Breast epithelium (tissue), 4 donors: ENCODE measurements at places on chromosomes 2 and 18.
A peak's percentile ranks its signal among the peaks of the same experiment; 100 is the strongest.

DNA sequence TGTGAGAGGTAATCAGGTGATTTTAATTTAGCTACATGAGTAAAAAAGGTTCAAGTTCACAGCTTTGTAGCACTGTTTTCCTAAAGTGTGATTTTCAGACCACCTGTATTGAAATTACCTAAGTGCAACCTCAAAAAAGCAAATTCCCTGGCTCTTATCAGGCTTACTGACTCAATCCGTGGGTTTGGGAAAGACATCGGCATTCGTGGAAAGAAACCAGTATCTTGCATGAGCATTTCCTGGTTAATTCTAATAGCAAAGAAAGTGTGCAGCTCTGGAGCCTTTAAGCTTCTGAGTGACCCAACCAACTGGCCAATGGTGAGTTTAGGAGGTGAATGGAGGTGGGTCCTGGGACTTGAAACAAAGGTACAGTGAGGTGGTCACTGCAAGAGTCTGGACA, 300.9 kb downstream of the NBAS start:
- H3K4me3 ChIP-seq: no peak overlapping the region
- no peaks in the 10 kb centered on the region for H3K4me1 ChIP-seq
- H3K27ac ChIP-seq: no peak overlapping the region
- no peaks in the 10 kb centered on the region for H3K27me3 ChIP-seq

- H3K4me1 ChIP-seq: no peaks in the 10 kb centered on the region
- H3K4me3 ChIP-seq: peak overlapping the region; percentile 87
- no peaks in the 10 kb centered on the region for H3K27me3 ChIP-seq
- DNase-seq: no peak
- H3K36me3 ChIP-seq: no peaks in the 10 kb centered on the region
These were observed 1.3 kb downstream of the BIRC6 start for GRCh38 chr2:32358111-32358482.

DNA sequence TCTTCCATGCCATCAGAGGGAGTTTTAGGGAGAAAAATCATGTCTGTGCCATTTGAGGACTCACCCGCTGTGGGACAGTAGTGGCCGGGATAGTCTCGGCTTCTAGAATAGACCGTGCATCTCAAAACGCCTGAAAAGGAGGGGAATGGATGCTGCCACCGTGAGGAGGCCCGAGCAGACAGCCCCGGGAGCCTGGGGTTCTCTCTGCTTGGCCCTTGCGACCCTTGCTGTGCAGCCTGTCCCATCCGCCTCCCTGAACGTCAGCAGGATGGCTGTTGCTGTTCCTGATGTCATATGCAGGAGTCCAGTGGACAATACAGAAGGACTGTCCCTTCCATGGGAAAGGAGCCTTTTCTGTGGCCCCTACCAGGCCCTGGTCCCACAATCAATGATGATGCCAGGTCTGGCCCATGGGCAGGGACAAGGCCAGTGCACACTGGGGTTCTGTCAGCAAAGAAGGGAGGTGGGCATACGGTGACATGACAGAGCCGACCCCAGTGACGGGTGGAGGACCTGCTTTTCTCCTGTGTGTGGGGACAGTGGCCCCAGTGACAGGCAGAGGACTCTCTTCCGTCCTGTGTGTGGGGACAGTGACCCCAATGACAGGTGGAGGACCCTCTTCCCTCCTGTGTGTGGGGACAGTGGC, 58.8 kb downstream of the ACKR3 start:
- H3K36me3 ChIP-seq: no peaks in the 10 kb centered on the region
- DNase-seq: no peak
- H3K4me3 ChIP-seq: no peak overlapping the region
- H3K27ac ChIP-seq: no peak overlapping the region

- no peaks in the 10 kb centered on the region for H3K27me3 ChIP-seq
- H3K27ac ChIP-seq: no peak overlapping the region
- DNase-seq: no peak
- no peaks in the 10 kb centered on the region for H3K4me1 ChIP-seq
- H3K4me3 ChIP-seq: no peak overlapping the region
- H3K36me3 ChIP-seq: no peaks in the 10 kb centered on the region
These were observed 49.8 kb downstream of the DYSF start for GRCh38 chr2:71502941-71503738.

GRCh38 chr2:64913357-64913869, 75.8 kb upstream of the SLC1A4 start:
- no peak overlapping the region for H3K27ac ChIP-seq
- no peak overlapping the region for H3K4me3 ChIP-seq
- no peak for DNase-seq
- H3K27me3 ChIP-seq: no peaks in the 10 kb centered on the region

DNA sequence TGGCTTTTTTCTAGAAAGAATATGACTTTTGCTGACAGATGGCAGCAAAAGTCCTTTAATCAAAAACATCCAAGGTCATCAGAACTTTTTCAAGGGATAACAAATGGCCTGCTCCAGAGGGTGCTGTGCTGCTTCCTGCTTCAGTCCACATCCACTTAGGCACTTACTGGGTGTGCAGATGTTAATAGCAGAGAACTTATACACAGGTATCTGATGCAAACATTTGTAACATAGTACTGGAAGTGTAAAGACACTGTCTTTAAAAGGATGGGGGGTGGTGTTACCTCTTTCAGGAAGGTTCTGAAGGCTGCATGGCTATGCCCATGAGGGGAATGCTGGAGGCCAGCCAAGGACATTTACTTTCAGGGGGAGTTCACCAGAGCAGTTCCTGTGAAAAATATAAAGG, 5.5 kb downstream of the HOXD8 start:
- peaks cover 5% of the 10 kb centered on the region for H3K4me1 ChIP-seq
- no peaks in the 10 kb centered on the region for H3K36me3 ChIP-seq
- peaks cover 91% of the 10 kb centered on the region for H3K27me3 ChIP-seq
- H3K4me3 ChIP-seq: peak overlapping the region; percentile 82

DNA sequence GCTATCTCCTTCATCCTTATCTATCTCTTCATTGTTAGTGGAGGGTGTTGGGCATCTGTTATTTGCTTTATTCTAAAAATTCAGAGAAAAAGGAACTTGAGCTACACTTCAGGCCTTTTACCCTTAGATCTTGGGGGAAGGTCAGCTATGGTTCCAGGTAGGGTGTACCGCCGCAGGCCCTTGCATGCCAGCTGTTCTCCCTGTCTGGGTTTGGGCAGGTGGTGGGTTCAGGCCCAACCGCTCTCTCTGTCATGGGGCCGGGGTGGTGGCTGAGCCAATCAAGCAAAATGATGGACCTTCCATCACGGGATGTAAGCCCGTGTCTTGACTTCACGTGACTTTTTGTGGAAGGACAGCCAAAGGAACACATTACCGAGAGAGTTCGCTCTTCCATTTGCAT, 231.1 kb downstream of the LDLRAD4 start:
- no peak for DNase-seq
- H3K4me1 ChIP-seq: no peaks in the 10 kb centered on the region
- no peaks in the 10 kb centered on the region for H3K27me3 ChIP-seq
- no peak overlapping the region for H3K4me3 ChIP-seq

DNA sequence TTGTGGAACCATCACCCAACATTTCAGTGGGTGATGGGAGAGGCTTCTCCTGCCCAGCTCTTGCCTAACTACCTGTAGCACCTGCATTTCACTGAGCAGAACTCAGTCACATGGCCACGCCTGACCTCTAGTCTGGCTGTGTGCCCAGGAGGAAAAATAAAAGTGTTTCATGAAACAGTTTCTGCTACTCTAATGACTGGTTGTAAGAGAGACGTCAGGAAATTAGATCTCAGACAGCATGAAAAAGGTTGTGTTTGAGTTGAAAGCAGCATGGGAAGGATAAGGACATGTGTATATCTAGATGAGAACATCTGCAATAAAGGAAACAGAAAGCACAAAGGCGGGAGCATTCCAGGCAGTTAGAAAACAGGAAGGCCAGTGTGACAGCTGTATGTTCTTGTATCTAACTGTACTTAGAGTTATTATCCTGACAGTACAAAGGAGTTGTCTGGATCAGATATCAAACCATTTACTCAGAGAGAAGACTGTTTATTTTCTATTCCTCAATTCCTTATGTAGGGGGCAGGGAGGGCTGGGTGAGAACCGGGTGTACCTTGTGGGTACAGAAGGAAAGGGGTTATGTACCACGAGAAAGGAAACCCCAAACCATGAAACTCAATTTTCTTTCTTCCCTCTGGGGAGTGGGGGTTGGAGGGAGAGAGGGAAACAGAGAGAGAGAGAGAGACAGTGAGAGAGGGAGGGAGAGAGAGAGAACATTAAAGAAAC, 307.4 kb upstream of the VWC2L start:
- no peaks in the 10 kb centered on the region for H3K4me1 ChIP-seq

DNA sequence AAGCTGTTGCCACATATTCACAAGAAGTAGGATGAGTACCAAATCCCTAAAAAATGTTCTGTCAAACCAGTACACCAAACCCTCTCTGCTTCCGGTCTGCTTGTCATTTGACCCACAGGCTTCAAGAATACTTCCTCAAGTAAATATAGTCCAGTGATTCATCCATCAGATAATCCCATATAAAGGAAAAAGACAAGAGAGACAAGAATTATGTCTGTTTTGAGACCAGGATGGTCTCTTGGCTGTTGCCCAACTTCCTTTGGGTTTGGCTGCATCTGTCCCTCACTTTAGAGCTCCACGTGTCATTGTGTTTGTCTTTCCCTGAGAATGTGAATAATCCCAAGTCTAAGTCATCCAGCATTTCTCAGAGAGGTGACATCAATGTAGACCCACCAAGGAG, 91.5 kb upstream of the NRP2 start:
- no peaks in the 10 kb centered on the region for H3K4me1 ChIP-seq
- no peak overlapping the region for H3K27ac ChIP-seq
- H3K27me3 ChIP-seq: no peaks in the 10 kb centered on the region
- no peaks in the 10 kb centered on the region for H3K36me3 ChIP-seq
- DNase-seq: no peak
